ENCODE measurements at places on chromosomes 5 and 9.

GRCh38 chr5:33675958-33676464, 215.8 kb downstream of the ADAMTS12 start:
- DNase-seq = no peak

GRCh38 chr9:12954441-12954840, 179.6 kb downstream of the LURAP1L start:
- DNase-seq = no peak

DNA sequence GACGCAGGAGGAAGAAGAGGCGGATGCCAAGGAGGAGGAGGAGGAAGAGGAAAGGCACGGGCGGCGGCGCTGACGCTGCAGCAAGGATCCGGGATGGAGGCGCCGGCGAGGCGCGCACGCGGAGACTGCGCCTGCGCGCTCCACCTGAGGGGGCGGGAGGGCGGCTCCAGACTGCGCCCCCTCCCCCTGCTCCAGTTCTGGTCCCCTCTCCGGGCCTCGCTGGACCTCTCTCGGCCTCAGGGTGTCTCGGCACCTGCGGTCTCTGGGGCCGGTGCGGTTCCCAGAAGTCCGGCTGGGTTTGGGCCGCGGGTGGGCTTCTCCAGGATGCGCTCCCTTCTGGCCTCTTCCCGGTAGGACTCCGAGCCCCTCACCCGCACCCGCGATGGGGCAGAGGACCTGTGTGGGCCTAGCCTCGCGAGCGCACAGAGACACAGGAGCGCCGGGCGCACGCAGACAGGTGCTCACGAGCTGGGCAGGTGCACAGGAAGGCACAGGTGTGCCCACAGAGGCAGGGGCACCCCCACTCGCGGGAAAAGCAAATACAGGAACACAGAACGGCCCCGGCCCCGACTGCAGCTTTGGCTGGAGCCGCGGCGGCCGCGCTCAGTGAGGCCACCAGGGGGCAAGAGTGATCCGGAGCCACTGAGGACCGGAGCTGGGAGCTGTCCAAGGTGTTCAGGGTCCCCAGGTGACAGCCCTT, at the start of gene NPDC1:
Gene NPDC1 (minus strand): TSS at position 90 of the 700 bp plus-strand sequence. CDS start 188 bp downstream, outside the sequence.
- DNase-seq = peak; percentile 74

DNA sequence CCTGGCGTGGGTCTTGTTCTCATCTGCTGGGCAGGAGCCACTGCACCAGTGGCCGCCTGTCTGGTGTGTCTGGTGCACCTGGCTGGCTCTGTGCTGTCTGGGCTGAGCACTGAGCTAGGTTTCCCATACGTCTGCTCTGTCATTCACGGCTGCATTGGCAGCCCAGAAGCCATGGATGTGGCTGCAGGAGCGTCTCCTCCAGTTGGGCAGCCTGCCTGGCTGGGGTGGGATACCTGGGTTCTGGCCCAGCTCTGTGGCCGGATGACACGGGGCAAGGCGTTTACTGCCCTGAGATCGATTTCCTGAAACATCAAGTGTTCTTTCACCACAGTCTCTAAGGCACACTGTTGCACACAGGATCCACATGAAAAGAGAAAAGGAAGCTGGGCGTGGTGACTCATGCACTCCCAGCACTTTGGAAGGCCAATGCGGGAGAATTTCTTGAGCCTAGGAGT, 25.5 kb upstream of the SLC25A51 start:
- no peak for DNase-seq

GRCh38 chr9:520302-520701, 305.6 kb downstream of the DOCK8 start:
- peak; percentile 75 for DNase-seq

GRCh38 chr5:175457466-175457865, 13.5 kb upstream of the DRD1 start:
- DNase-seq = no peak

- DNase-seq = no peak
Measured at GRCh38 chr5:142544946-142545649, 140.8 kb downstream of the FGF1 start.

DNA sequence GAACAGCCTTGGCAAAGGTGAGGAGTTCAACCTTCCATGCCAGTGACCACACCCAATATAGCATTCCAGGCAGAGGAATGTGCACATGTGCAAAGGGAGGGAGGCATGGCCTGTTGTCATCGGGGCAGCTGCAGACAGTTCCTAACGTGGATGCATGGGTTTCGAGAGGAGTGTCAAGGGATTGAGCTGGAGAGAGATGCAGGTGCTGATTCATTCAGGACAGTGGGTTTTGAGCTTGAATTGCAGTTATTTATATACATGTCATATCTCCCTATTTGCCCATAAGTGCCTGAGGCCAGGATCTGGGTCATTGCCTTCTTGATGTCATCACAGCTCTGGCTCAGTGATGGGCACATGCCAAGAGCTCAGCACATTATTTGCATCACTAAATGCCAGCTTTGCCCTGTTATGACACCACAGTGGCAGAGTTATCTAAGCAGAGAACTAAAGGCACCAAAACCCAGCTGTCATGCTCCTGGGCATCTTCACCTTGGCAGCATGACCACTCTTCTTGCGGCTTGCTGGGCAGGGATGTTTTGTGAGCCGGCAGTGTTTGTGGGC, 278.0 kb downstream of the NTRK2 start:
- DNase-seq = no peak

- no peak for DNase-seq
Measured at GRCh38 chr5:124528838-124529237, 217.6 kb downstream of the ZNF608 start.

DNA sequence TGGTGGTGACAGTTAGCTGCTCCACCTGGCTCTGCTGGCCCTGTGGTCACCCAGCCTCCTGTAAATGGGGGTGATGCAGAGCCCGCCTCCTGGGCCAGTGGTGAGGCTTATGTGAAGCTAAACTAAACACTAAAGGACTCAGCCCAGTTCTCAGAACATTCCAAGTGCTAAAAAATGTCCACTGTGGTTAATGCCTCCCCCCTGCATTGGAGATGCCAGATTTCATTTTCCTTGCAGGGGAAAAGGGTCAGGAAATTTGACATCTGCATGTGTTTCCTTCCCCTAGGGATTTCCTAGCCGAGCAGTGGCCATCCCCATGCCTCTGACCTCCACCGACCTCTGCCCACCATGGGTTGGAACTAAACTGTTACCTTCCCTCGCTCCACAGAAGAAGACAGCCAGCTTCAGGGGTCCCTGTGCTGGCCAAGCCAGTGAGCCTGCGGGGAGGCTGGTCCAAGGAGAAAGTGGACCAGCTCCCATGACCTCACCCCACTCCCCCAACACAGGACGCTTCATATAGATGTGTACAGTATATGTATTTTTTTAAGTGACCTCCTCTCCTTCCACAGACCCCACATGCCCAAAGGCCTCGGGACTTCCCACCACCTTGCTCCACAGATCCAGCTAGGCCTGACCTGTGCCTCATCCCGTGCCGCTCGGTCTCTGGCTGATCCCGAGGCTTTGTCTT, 13.0 kb downstream of the CD74 start:
- DNase-seq = no peak

- DNase-seq = no peak
Measured at GRCh38 chr5:67375606-67376005, 179.0 kb upstream of the CD180 start.

- DNase-seq = no peak
Measured at GRCh38 chr5:1028481-1029281, 20.1 kb downstream of the NKD2 start.

DNA sequence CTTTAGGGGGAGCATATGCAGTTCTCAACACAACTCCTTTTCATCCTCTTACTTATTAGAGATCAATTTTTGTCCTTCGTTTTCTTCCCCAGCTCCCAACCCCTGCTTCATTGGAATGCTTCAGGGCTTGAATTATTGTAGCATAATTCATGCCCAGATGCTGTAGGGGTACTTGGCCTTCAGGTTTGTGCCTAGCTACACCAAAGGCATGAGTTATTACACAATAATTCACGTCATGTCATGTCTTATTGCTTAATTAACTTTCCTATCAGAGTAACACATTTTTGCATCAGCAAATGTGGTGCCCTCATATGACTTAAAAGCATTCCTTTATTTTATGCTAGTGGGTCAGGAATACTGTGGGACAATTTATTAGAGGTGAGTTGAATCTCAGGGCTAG, 507.2 kb downstream of the NFIB start:
- DNase-seq = no peak

- peak; percentile 14 for DNase-seq
Measured at GRCh38 chr9:111036946-111037345, 1.3 kb downstream of the LPAR1 start.

DNA sequence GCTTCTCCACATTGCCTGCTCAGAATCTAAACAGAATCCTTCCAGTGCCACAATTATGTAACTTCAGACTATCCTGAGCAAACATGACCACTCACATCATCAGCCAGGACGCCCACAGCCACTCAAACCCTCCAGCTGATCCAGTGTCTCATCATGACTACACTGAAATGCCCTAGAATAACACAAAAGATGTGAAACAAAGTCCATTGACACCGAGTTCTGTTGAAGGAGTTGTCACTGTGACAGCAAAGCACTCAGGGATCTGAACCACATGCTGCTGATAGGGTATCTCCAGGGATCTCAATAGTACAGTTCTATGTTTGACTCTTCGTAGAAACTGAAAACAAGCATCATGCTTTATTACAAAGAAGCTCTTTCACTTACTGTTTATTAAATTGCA, 150.2 kb downstream of the GABBR2 start:
- DNase-seq = no peak

DNA sequence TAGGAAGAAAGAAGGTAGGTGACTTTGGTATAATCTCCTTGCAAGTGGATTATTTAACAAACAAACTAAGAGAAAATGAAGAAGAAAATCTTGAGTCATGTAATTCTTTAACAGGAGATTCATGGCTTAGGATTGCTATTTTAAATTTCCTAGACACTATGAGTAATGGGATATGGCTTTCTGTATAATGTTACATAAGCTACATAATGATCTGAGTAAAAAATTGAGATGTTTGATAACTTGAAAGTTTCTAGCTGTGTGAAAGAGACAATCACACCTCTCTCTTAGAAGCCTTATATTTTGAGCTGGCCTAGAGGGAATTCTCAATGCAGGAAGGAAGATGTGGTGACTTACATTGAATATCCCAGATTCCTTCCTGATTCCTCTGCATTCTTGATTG, 92.5 kb downstream of the CDH9 start:
- no peak for DNase-seq

DNA sequence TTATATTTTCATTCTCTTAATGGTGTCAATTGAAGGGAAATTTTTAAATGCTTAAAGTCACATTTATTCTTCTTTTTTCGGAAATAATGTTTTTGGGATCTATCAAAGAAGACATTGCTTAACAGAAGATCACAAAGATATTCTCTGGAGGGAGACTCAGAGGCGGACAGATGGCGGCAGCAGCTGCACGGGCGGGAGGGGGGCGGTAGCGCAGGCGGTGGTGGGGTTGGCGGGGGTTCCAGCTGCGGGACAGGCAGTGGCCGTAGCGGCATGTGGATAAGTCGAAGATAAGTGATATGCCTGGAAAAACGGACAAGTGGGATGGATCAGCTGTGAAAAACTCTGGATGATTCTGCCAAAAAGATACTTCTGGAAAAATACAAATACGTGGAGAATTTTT, 31.6 kb upstream of the ZDHHC11B start:
- peak; percentile 43 for DNase-seq

DNA sequence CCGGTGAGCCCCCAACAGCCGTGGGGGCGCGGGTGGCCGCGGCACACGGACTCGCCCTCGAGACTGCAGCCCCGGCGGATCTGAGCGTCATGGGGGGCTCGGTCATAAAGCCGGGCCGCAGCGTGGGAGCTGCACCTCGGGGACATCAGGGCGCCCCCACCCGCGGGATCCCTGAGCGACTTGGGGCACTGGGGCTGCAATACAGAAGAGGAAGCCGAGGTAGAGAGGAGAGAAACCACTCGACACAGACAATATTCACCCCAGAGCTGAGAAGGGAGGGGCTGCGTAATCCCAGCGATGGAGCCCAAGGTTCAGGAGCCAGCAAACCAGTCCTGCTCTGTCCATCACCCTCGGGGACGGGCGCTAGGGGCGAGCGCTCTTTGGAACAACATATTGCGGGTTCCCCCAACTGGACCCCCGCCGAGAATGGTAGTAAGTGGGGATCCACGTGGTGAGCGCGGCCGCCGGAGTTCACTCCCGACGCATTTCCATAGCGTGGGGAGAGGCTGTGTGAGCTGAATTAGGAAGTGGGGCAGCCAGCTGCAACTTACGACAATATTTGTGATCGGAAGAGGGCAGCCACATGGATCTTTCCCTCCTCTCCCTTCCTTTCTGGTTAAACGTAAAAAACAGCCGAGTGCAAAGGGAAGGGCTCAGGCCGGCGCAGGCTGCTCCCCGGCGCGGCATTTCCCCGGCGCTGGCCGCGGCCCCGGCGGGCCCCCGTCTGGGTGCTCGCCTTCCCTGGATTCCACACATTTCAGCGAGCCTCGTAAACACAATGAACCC, 9.9 kb downstream of the PTCH1 start:
- peak; percentile 81 for DNase-seq

- DNase-seq = no peak
Measured at GRCh38 chr9:136091582-136092352, 3.3 kb downstream of the NACC2 start.

DNA sequence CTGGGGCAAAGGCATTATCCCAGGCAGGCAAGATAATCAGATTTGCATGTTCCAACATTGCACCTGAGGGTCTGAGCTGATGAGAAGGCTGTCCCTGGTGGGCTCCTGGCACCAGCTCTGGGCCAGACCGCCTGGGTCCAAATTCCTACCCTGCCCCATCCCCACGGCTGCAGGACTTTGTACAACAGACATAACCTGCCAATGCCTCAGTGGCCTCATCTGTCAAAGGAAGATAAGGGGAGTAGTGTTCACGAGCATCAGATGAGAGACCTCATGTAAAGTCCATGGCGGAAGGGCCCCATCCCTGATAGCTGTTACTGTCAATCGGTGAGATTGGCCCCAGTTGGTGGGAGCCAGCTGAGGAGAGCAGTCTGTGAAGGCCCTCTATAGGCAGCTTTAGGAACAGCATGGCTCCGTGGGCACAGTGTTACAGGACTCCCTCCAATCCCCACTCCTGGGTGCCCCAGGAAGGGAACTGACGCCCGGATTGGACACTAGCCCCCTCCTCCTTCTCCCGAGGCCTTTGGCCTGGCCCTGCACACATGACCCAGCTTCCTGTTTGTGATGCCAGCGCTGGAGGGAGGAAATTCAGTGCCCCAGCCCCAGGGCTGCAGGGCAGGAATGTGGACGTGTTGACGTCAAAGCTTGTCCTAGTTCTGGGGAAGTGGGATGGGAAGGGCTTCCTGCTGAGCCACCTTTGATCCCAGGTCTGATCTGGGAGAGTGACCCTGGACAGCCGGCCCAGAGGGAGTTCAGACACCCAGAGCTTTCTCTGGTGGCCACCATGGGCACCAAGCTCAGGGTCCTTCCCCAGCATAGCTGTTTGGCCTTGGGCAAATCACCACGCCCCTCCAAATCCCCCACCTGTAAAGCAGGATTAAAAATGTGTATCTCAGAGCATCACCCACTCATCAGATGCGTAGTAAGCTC, 56.2 kb downstream of the DUSP1 start:
- DNase-seq = peak; percentile 75
